Placental pericyte (primary cell): ENCODE measurements at places on chromosomes 5 and 9. TPM values are rescaled to one million over a fixed set of nuclear protein-coding genes. Genes with fewer than 3 reads are reported as not detected.

ANKRD55 gene
- 0.44 and 0.72 TPM in 2 replicates for total RNA-seq

RAB3C gene
- not detected in 2 replicates for total RNA-seq

TRIM36 gene
- 1.8 and 2.9 TPM in 2 replicates for total RNA-seq

TIFAB gene
- not detected in 2 replicates for total RNA-seq

GABRA6 gene
- 0.29 TPM in 1 of 2 replicates, not detected in the other for total RNA-seq

OBP2B gene
- not detected in 2 replicates for total RNA-seq

ECSCR gene
- total RNA-seq, result 0.43 TPM in 1 of 2 replicates, not detected in the other

ZDHHC11 gene
- total RNA-seq, result 2.4 and 2.9 TPM in 2 replicates

TAF1L gene
- total RNA-seq, result under 0.01 TPM in 1 of 2 replicates, not detected in the other

SOHLH1 gene
- not detected in 2 replicates for total RNA-seq

SELENOP gene
- 4.7 and 10.9 TPM in 2 replicates for total RNA-seq

SRP19 gene
- 60.1 and 93.7 TPM in 2 replicates for total RNA-seq

JMY gene
- total RNA-seq, result 4.0 and 15.1 TPM in 2 replicates

FOXI1 gene
- not detected in 2 replicates for total RNA-seq

IL3 gene
- total RNA-seq, result not detected in 2 replicates

ZFP37 gene
- 1.1 and 2.1 TPM in 2 replicates for total RNA-seq

PLCXD3 gene
- total RNA-seq, result 0.14 TPM in 1 of 2 replicates, not detected in the other

MEGF10 gene
- total RNA-seq, result 0.22 and 4.2 TPM in 2 replicates

MAMDC4 gene
- total RNA-seq, result 2.0 and 3.5 TPM in 2 replicates

NUTM2F gene
- total RNA-seq, result not detected in 2 replicates

TOMM5 gene
- total RNA-seq, result 55.8 and 115 TPM in 2 replicates

ALDOB gene
- total RNA-seq, result not detected in 2 replicates

IRX2 gene
- total RNA-seq, result 1.0 TPM in 1 of 2 replicates, not detected in the other

ENTPD8 gene
- total RNA-seq, result not detected in 2 replicates

MEIKIN gene
- total RNA-seq, result not detected in 2 replicates

MAP3K1 gene
- total RNA-seq, result 10.9 and 11.2 TPM in 2 replicates

NKD2 gene
- 15.9 and 52.7 TPM in 2 replicates for total RNA-seq

NR6A1 gene
- 0.66 and 0.72 TPM in 2 replicates for total RNA-seq

PSD2 gene
- under 0.01 TPM in 1 of 2 replicates, not detected in the other for total RNA-seq

MPDZ gene
- 47.1 and 58.0 TPM in 2 replicates for total RNA-seq

CNTFR gene
- total RNA-seq, result not detected in 2 replicates

FKBP15 gene
- 25.4 and 35.5 TPM in 2 replicates for total RNA-seq

PCDH1 gene
- 4.2 and 5.3 TPM in 2 replicates for total RNA-seq

ANGPTL2 gene
- 21.2 and 71.6 TPM in 2 replicates for total RNA-seq

SEMA6A gene
- 1.1 TPM in 2 replicates for total RNA-seq

PSMD5 gene
- total RNA-seq, result 21.0 and 50.3 TPM in 2 replicates

SPINK4 gene
- 1.3 and 1.8 TPM in 2 replicates for total RNA-seq

FGF18 gene
- under 0.01 TPM in 2 replicates for total RNA-seq

OR13C2 gene
- not detected in 2 replicates for total RNA-seq

SPAAR gene
- not detected in 2 replicates for total RNA-seq

CAVIN4 gene
- total RNA-seq, result 0.66 and 3.7 TPM in 2 replicates

LRRC70 gene
- 1.1 and 1.4 TPM in 2 replicates for total RNA-seq

PCDHB2 gene
- total RNA-seq, result 0.22 and 0.29 TPM in 2 replicates

ISL1 gene
- total RNA-seq, result not detected in 2 replicates

ISCA1 gene
- 16.2 and 25.1 TPM in 2 replicates for total RNA-seq

FGFR4 gene
- total RNA-seq, result 0.43 and 1.5 TPM in 2 replicates

OR1J2 gene
- total RNA-seq, result not detected in 2 replicates

PCDHA3 gene
- total RNA-seq, result 0.14 and 0.22 TPM in 2 replicates
